ENCODE measurements at places on chromosomes 7 and 10. TPM values are rescaled to one million over a fixed set of nuclear protein-coding genes. Genes with fewer than 3 reads are reported as not detected.
A peak's percentile ranks its signal among the peaks of the same experiment; 100 is the strongest.

GRCh38 chr10:114304571-114305421, 65.7 kb downstream of the VWA2 start:
- peak; percentile 32 for DNase-seq

DNA sequence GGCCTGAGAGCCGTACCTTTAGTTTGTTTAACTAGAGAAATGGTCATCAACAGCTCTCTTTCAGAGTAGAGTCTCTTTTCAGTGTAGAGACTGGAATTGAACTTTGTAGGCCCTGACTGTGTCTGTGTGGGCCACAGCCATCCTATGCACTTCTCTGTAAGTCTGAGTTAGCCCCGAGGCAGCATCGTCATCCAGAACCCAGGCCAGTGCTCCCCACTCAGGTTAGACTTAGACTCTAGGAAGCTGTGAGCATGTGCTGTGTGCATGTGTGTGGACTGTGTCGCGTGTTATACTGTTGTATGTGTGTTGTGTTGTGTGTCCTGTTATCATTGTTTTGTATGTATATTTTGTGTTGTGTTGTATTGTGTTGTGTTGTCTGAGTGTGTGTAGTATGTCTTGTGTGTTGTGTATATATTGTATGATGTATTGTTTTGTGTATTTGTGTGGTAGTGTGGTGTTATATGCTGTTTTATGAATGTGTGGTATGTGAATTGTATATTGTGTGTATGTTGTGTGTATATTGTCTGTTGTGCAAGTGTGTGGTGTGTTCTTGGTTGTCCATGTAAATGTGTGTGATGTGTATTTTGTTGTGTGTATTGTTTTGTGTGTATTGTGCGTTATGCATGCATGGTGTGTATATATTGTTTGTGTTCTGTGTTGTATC, 18.1 kb upstream of the NCAPG2 start:
- no peak for DNase-seq

The ADAM12 gene
- 0.64 TPM for total RNA-seq

The SLC18A2 gene
- total RNA-seq: 1.1 TPM

DNA sequence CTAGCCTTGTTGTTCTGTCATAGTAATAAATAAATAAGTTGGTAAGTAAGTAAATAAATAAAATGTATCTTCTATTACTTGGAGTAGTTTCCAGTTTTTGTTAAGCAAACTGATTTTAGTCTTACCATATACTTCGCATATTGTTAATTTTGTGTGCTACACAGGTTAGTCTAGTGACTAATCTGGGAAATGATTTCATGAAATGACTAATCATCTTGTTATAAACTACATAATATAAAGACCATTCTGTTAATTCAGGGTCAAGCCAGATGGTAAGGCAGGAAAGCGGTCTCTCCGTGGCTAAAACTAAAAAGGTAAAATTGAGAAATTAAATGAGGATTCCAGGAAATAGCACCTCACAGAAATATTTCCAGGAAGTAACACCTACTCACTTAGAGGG, 58.5 kb upstream of the FOXP2 start:
- DNase-seq: no peak

The SPDYE3 gene
- total RNA-seq: not detected

GRCh38 chr7:34019301-34019790, 114.0 kb downstream of the BMPER start:
- no peak for DNase-seq

DNA sequence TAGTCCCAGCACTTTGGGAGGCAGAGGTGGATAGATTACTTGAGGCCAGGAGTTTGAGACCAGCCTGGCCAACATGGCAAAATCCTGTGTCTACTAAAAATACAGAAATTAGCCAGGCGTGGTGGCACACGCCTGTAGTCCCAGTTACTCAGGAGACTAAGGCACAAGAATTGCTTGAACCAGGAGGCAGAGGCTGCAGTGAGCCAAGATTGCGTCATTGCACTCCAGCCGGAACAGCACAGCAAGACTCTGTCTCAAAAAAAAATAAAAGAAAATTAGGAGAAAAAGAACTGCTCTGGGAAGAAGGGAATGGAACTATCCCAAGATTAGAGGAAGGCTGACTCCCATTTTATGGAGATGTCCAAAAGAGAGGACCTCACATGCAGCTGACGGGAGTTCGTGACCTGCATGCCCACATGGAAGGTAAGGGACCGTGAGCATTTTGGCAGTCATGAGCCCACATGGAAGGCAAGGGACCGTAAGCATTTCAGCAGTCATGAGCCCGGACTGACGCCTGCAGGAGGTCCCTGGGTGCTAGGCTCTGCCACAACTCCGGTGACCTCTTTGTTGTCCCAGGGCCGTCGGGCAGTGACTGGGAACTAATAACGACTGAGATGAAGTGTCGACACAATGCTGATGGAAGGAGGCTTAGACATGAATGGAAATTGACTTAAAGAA, 18.6 kb upstream of the GTPBP4 start:
- DNase-seq: no peak

The PTF1A gene
- total RNA-seq: 0.90 TPM

DNA sequence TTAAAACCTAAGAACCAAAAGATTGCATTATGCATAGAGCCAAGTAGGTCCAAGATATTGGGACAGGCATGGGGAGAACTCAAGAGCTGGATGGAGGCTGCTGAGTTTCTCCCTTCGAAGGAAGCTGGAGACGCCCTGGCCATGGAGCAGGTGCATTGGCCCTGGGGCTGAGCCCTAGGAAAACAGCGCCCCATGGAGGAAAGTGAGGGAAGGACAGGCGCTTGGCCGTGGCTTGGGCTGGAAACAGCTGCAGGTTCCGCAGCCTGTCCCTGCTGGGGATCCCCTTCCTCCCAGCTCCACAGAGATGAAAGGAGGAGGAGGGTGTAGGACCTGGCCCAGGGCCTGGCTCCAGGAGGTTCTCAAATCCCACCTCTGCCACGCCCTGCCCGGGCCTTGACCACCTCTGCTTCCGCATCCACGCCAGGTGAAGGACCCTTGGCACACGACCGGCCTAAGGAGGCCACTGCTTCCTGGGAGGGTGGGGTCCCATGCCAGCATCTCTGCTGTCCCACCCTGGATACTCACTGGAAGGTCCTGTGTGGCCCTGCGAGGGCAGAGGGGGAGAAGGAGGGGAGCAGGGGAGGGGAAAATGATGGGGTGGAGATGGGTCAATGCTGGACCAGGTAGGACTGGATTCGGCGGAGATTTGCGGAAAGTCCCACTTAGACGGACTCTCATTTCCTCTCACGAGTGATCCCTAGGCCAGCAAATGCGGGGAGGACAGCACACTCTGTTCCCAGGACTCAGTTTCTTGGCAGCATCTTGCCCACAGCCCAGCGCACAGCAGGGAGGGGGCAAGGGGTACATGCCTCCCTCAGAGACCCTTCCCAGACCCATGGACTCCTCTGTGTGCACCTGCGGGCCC, 258.6 kb upstream of the TCERG1L start:
- no peak for DNase-seq

DNA sequence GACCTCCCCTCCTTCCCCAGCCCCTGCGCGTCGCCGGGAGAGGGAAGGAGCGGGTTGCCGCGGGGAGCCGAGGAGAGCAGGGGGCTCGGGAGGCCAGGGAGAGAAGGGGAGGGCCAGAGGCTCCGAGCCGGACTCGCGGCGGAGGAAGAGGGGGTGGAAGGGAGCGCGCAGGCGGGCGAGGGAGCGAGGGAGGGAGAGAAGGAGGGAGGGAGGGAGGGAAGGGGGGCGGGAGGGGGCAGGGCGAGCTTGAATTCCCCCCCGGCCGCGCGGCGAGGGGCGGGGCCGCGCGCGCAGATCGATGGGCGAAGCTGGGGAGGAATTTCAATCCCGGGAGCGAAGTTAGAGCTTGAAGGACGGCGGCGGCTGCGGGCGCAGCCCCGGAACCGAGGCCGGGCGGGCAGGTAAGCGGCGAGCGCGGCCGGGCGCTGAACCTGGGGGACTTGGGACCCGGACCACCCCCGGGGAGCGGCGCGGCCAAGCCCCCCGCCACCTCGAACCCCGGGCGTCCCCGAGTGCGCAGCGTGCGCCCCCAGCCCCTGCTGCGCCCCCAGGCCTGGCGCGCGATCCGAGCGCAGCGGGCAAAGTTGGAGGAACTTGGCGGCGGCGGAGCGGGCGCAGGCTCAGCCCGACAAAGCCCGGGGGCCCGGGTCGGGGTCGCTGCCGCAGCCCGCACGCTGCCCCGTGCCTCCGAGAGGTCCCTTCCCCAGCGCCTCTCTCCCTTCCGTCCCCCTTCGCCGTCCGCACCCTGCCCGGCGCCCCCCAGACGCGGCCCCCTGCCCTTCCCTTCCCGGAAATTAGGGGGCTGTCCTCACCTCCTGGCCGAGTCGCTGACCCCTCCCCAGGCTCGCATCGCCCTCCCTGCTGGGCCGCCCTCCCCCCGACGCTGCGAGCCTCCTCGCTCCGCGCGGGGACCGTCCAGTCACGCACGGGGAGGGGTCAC, at the start of gene ELFN1:
Gene ELFN1, plus strand, starts transcription at position 324 of the 940 bp plus-strand sequence. CDS start 74,320 bp downstream, outside the sequence.
- DNase-seq: no peak

GRCh38 chr7:37920305-37920848, at the start of gene EPDR1:
TSS of gene EPDR1 (plus strand) at chr7:37920640. CDS start at chr7:37920940, 300 bp downstream.
- peak; percentile 54 for DNase-seq

- no peak for DNase-seq
These were observed 166.0 kb upstream of the SP4 start for GRCh38 chr7:21261627-21262594.

GRCh38 chr10:44713307-44713706, 197.8 kb upstream of the TMEM72 start:
- no peak for DNase-seq

The CCAR1 gene
- 75.6 TPM for total RNA-seq

The GATA3 gene
- total RNA-seq: 2.1 TPM

The SP8 gene
- not detected for total RNA-seq

DNA sequence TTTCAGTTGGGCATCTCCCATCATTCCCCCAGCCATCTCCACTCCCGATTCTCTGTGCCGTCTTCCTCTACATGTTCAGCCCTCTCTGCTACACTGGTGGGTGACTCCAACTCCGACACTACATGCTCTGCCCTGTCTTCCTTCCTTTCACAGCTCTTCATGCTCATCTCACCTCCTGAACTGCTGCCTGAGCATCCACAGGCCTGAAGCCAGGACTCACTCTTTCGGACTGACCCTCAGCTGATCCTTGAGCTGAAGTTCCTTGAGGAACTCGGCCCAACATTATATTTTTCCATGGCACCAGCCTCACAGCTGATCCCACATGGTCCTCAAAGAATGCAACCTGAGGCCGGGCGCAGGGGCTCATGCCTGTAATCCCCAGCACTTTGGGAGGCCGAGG, 538.4 kb downstream of the PTPRN2 start:
- DNase-seq: no peak

The PDIA4 gene
- 66.9 TPM for total RNA-seq

DNA sequence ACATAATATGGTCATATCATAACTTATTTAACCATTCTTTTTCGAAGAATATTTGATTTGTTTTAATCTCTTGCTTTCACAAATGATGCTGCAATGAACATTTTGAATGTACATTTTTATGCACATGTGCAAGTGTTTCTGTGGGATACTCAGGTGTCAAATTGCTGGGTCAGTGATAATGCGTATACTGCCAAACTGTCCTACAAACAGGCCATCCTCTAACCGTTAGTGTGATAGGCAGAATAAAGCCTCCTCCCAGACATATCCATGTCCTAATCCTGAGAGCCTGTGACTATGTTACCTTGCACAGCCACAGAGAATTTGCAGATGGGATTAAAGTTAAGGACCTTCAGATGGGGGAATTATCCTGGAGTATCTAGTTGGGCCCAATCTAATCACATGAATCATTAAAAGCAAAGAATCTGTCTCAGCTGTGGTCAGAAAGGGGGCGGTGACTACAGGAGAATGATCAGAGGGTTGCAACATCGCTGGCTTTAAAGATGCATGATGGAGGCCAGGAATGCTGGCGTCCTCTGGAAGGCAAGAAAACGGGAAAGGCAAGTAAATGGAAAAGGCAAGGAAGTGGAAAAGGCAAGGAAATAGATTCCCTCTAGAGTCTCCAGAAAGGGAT, 46.7 kb downstream of the FZD1 start:
- DNase-seq: peak; percentile 41

GRCh38 chr7:128303133-128303532, 40.6 kb downstream of the RBM28 start:
- DNase-seq: no peak

DNA sequence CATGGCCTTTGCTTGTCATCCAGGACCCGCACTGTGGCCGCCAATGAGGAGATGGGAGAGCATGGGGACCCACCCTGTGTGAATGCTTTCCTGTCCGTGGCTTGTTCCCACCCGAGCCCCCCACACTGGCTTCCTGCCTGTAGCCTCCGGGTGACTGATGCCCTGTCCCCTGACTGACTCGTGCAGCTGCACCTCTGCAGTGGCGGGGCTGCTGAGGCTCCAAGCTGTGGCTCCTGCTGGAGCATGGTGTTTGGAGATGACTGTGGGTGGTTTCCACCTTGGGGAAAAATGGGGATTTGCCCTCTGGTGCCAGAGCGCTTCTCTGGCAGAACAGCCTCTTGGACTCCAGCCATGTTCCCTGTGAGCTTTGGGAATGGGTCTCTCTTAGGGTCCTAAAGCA, 2.1 kb downstream of the CAMK1D start:
- no peak for DNase-seq

Measured in uterus (tissue), 4 donors.